ENCODE measurements at places on chromosomes 4 and X.

- DNase-seq, result no peak
These were observed 5.4 kb upstream of the GTPBP6 start for GRCh38 chrX:323721-324628.

GRCh38 chr4:13678186-13678924, 50.8 kb upstream of the BOD1L1 start:
- DNase-seq, result no peak

- no peak for DNase-seq
These were observed 176.8 kb upstream of the GLRA2 start for GRCh38 chrX:14352511-14352910.

- DNase-seq, result no peak
These were observed 64.6 kb downstream of the REELD1 start for GRCh38 chr4:146278986-146279385.

DNA sequence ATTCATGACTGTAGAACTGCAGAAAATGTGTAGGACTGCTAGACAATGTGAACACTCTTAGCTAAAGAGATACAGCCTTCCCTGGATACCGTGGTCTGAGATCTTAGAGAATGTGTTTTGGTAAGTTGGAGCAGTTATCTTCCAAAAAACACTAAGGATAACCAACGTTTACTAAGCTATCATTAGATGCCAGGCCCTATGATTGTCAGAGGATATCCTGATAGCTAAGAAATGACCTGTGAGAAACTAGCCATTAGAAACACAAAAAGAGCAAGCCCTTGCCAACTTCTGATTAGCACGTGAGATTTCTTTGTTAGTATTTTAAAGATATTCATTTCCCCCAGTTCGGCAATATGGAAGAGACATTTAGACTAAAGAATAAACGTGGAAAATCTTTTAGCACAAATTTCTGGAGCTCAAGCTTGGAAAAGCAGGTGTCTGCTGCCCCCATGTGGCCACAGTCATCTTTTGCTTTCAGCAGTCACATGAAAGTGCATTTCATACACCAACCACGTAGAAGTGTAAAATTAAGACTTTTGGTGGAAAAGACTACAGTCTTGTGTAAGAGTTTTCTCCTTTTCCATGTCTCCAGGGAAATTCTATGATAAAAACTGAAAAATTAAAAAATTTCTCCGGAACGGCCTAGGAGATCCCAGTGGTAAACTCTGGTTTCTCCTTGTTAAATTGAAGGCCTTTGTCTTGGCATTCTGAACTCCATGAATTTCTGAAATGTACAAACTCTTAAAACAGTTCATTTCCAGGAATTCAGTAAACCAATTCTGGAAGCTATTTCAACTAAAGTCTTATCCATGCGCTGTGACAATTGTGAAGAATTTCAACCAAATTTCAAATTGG, 136.4 kb downstream of the ZNF674 start:
- DNase-seq, result no peak

GRCh38 chr4:119570401-119570800, 58.2 kb downstream of the PDE5A start:
- DNase-seq, result no peak

DNA sequence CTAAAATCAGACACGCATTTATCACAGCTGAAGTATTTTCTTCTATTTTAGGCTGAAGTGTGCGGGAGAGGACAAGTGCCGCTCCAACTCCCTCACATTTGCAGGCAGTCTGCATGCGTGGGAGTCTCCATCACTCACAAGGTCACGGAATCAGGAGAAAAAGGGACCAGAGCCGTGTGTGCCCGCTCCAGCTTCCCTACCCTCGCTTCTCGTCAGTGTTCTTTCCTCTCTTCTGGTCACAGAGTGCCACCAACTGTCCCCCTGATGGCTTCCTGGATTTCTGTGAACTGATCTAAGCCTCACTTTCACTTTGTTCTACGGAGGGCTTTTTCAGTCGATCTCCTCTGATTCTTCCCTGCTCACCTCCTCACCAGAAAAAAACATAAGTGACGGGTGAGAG, 407.4 kb upstream of the AADAT start:
- no peak for DNase-seq

GRCh38 chr4:6268650-6269615, 717 bp upstream of the WFS1 start:
- DNase-seq, result no peak

GRCh38 chr4:95637043-95637600, 88.3 kb upstream of the UNC5C start:
- DNase-seq, result no peak

DNA sequence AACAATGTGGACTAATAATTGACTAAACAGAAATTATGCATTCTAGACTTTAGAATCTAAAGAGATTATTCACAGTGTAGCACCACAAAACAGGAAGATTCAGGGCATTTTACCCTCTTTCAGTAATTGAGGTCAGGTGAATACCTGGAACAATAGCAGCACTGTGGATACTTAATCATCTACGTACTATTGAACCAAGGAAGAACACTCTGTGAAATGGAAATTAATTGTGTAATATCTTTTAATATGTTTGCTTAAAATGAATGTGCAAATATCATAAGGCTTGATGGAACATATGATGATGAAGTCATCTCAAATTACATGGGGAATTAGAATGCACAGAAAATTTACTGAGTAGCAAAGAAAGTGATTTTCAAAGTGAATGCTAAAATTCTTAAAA, 68.5 kb upstream of the MAP9 start:
- DNase-seq, result no peak

DNA sequence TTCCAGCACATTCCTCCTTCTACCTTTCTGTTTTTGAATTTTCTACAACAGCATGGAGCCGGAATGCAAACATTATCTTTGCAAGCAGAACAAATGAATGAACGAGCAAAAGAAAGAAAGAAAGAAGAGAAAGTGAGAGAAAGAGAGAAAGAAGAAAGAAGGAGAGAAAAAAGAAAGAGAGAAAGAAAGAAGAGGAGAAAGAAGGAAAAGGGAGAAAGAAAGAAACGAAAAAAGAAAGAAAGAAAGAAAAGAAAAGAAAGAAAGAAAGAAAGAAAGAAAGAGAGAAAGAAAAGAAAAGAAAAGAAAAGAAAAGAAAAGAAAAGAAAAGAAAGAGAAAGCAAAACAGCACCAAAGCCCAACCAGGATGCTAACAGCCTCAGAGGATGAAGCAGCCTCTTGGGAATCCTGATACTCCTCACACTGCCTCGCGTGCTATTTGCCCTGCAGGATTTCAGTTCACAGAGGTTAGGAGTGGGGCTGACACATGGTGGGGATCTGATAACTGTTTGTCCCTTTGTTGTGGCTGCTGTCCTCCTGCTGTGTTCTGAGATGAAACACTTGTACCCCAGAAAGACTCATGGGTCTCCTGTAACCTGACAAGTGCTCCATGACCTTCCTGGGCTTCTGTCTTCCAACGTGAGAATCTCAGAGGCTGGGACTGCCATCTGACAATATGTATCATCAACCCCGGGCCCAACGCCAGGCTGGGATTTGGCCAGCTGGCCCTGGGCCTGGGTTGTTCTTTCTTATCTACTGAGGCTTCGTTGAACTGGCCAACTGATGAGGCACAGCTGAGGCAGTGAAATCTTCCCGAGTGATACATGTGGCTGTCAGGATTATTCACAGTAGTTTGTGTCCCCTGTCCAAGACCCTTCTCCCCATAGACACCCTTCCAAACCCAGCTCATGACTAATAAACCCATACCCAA, 61.0 kb downstream of the SEPSECS start:
- DNase-seq, result no peak

GRCh38 chr4:79297479-79297878, 28.4 kb downstream of the NAA11 start:
- no peak for DNase-seq

GRCh38 chr4:84494531-84494930, 4.6 kb downstream of the NKX6-1 start:
- DNase-seq, result no peak

Measured in cortex of kidney (tissue), 1 donor.